ENCODE measurements at places on chromosomes 1 and 21.
A peak's percentile ranks its signal among the peaks of the same experiment; 100 is the strongest.

GRCh38 chr1:230641346-230641745 is 935 bp upstream of the COG2 start:
- DNase-seq, result no peak

- DNase-seq, result no peak
Measured at GRCh38 chr1:150576794-150577556, 2.4 kb downstream of the MCL1 start.

GRCh38 chr1:62318756-62319544 is at the start of gene KANK4:
Gene KANK4, minus strand, starts transcription at chr1:62319434. Its CDS starts 37,870 bp downstream, at chr1:62281564.
- DNase-seq, result peak; percentile 53

DNA sequence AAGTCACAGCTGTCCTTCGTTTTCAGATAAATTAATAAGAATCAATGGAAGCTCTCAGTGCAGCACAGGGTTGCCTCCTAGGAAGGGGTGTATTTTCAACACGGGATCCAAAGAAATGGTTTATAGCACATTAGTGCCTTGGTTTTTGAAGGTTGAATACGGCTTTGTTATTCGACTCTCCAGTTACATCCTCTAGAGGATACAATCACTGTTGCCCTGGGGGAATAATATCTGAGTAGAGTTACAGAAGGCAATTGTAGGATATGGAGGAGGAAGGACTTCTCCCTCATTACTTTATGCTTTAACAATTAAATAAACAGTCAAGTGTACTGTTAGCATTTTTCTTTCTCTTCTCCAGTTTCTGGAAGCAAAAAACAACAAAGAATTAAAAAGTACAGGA is 14.3 kb upstream of the ZNF326 start:
- DNase-seq, result no peak

DNA sequence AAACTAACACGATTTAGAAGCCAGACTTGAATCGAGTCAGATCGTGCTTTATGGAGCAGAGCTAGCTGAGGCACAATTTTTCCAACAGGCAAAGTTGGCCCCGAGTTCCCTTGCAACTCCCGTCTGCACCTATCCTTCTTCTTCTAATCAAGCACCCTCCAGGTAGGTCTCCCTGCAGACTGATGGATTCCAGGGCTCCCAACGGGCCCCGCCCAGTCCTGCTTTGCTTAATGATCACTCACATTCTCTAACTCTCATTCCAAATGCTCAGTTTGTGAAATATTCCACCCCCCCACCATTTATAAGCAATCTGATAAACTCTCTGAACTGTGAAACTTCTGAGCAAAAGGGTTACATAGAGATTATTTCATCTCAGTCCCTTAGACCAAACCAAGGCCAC is 119.6 kb downstream of the SLC30A10 start:
- no peak for DNase-seq

GRCh38 chr21:42834726-42835191 is 44.6 kb downstream of the WDR4 start:
- DNase-seq, result no peak

DNA sequence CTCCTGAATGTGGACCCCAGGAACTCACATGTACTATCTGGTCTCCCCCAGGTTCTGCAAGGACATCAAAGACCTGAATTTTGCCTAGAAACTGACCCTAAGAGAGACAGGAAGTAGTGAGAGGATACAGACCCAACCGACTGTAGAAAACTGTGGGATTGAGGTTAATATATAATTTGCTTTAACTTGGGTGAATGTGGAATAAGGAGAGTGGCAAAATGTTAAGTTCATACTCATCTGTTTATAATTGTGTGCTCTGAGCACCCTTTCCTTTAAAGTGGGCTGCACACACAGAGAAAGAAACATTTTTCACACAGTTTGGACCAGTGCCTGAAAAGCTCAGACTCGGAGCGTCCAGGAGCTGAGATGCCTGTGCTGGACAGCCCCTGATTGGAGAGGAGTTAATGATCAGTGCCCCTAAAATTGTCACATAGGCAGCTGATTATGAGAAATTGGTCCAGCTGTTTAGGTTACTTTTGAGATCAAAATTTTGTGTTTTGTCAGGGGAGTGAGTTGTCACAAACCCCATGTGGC is 37.2 kb downstream of the ROR1 start:
- no peak for DNase-seq
